Activated CD4-positive, CD25-positive, alpha-beta regulatory T cell treated with anti-CD3 and anti-CD28 coated beads, Interleukin-2, amount 50 U/mL, for 16 hours (primary cell): ENCODE measurements at places on chromosomes 6 and 20.

DNA sequence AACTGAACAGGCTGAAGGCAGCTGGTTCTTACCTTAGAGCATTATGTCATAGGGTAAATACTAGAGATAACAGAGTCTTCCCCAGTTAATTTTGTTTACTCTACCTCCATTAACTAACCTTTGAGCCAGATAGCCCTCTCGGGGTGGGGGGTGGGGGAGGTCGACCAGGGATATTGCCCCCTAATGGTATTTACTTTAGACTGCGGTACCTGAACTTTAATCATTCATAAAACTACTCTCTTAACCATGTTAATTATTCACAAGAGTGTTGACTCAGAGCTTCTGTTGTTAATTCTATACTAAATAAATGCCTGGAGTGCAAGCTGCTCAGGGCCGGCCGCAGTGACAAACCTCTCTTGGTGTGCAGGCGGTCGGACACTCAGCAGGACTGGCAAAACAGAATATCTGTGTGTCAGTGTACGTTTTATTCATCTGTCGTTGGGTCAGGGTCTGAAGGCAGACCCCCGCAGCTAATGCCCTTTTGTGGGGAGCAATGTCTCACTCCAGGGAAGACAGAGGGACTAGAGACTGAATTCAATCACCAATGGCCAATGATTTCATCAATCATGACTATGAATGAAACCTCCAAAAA is 152.4 kb upstream of the COL21A1 start:
- no peak for DNase-seq

- DNase-seq, result peak; percentile 14
These were observed 8.4 kb upstream of the NUP153 start for GRCh38 chr6:17714879-17715851.

GRCh38 chr6:48542191-48542590 is 431.2 kb upstream of the PTCHD4 start:
- DNase-seq, result no peak

GRCh38 chr6:11830105-11830504 is 51.5 kb upstream of the ADTRP start:
- no peak for DNase-seq

GRCh38 chr6:8736156-8736895 is 301.0 kb upstream of the SLC35B3 start:
- DNase-seq, result no peak

- DNase-seq, result no peak
These were observed 137.4 kb upstream of the RNF24 start for GRCh38 chr20:4152696-4153235.

DNA sequence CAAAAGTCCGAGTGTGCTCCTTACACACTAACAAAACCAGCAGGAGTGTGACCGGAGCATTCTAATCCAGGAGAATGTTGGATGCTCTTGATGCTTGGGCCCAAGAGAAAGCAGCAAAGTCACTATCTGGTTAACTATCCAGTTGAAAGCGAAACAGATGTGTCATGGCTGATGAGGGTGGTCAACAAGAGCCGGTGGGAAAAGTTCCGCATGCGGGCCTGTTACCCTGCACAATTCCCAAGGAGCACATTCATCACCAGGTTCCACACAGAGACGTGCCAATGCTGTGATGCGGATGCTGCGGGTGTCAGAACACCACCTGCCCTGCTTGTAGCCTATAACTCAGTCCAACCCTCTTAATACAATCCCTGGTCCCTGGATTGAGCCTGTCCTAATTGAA is 38.7 kb downstream of the IL20RA start:
- no peak for DNase-seq

GRCh38 chr6:93177438-93177837 is 241.9 kb downstream of the EPHA7 start:
- DNase-seq, result no peak

- no peak for DNase-seq
These were observed 13.0 kb downstream of the SLC2A4RG start for GRCh38 chr20:63752411-63753101.

DNA sequence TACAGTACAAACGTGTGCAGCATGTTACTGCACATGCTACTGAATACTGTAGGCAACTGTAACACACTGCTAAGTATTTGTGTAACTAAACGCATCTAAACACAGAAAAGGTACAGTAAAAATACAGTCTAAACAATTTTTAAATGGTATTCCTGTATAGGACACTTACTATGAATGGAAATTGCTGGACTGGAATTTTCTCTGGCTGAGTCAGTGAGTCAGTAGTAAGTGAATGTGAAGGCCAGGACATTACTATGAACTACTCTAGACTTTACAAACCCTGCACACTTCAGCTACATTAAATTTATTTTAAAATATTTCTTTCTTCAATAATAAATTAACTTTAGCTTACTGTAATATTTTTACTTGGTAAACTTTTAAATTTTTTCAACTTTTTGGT is 225.0 kb upstream of the TENT5A start:
- DNase-seq, result no peak

GRCh38 chr6:100163035-100163434 is 169.0 kb upstream of the MCHR2 start:
- no peak for DNase-seq

- DNase-seq, result no peak
These were observed 447.1 kb downstream of the PREX1 start for GRCh38 chr20:48380661-48381060.

DNA sequence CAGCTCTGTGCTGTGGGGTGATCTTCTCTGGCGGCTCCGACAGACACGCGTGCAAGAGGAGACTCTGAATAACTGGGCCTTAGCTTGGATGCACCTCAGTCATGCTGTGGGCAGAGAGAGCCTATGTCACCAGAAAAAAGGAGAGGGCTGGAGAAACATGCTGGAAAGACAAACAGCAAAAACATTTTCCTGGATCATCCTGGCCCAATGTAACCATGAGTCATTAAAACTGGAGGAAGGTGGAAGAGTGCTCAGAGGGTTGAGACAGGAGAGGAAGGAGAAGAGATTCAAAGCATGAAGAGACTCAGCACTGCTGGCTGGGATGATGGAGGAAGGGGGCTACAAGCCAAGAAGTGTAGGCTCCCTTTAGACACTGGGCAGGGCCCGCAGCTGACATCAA is 292.0 kb downstream of the CDH26 start:
- DNase-seq, result no peak

GRCh38 chr6:158500016-158500735 is 59.7 kb upstream of the TMEM181 start:
- no peak for DNase-seq

DNA sequence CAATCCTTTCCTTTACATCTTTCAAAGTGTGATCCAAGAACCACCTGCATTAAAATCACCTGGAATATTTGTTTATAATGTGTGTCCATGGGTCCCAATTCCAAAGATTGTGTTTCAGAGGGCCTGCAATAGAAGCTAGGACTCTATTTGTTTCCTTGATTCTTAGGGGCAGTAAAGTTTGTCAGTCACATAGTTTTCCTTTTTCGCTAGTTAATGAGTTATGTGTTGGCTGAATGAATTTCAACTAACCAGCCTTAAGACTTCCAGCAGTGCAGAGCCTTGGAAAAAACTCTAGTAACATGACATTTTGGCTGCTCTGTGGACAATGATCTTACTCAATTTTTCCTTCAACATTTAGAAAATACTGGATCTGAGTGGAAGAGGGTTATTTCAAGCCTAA is 11.3 kb downstream of the FAM217A start:
- DNase-seq, result no peak

DNA sequence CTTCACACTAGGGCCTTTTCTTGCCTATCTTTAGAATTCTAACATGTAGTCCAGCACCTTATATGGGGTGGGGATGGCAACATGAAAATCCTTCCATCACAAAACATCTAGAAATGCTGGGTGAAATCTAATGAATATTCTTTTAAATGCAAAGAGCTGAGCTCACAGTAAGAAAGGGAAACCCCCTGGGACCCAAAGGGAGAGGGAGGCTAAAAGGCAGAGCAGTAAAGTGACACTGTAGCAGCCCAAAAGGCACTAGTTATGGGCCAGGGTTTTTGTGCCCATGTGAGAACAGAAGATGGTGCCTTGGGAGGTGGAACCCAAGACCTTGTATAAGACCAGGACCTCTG is 66.7 kb downstream of the TRAM2 start:
- DNase-seq, result no peak

DNA sequence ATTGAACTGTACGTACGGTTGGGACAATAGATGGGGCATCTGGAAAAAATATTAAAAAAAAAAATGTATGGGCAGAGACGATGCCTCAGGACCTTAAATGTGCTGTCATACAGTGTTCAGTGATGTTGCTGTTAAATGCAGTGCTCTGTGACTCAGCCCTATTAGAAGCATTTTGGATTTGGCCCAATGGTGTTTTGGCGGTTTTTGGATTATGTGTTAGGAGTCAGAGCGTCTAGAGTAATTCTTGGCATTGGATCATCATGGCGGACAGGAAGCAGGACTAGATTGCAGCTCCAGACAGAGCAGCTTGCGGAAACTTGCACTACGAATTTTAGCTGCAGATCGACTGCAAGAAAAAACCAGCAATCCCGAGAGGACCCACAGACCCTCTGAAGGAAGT is 280.0 kb downstream of the SOX4 start:
- no peak for DNase-seq

- no peak for DNase-seq
These were observed 46.1 kb upstream of the ARFGEF2 start for GRCh38 chr20:48875233-48875913.

- DNase-seq, result no peak
These were observed 58.3 kb downstream of the HDGFL1 start for GRCh38 chr6:22627644-22628043.

- no peak for DNase-seq
These were observed 96.2 kb downstream of the GRM4 start for GRCh38 chr6:34049395-34050342.

GRCh38 chr20:39607141-39607540 is 645.0 kb downstream of the DHX35 start:
- DNase-seq, result no peak

- no peak for DNase-seq
These were observed 38.1 kb upstream of the FAM135A start for GRCh38 chr6:70375166-70375565.

GRCh38 chr20:17638835-17639407 is 43.1 kb downstream of the RRBP1 start:
- no peak for DNase-seq

- peak; percentile 31 for DNase-seq
These were observed 40.0 kb upstream of the CLDN20 start for GRCh38 chr6:155223646-155224451.

DNA sequence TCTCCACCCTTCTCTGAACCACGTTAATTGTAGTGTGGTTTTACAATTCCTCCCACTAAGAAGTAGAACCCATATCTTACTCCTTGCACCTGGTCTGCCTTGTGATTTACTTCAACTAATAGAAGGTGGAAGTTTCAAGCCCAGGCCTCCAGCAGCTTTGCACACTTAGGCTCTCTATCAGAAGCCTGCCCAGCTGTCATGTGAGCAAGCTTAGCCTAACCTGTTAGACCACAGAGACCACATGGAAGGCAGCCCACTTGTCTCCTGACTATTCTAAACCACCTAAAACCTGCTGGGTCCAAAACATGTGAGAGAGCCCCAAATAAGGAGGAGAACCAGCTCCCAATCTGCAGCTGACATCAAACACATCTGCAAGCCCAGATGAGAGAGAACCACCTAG is 127.6 kb upstream of the BTBD3 start:
- no peak for DNase-seq

- DNase-seq, result no peak
These were observed 58.6 kb downstream of the DAAM2 start for GRCh38 chr6:39850736-39851297.

DNA sequence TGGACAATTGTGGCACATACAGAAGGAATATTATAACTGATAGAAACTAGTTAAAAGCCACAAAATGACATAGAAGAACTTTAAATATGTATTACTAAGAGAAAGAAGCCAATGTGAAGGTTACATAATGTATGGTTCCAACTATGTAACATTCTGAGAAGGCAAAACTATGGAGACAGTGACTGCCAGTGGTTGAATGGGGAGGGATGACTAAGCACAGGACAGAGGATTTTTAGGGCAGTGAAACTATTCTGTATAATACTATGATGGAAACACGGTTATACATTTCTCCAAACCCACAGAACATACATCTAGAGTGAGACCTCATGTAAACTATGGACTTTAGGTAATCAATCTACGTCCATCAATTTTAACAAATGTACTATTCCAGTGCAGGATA is 22.4 kb downstream of the SYNCRIP start:
- no peak for DNase-seq

- DNase-seq, result no peak
These were observed 6.8 kb downstream of the ABCF1 start for GRCh38 chr6:30578051-30578450.

GRCh38 chr6:158471339-158471738 is 88.6 kb upstream of the TMEM181 start:
- DNase-seq, result no peak

- no peak for DNase-seq
These were observed 177.0 kb upstream of the MMS22L start for GRCh38 chr6:97459986-97460385.

DNA sequence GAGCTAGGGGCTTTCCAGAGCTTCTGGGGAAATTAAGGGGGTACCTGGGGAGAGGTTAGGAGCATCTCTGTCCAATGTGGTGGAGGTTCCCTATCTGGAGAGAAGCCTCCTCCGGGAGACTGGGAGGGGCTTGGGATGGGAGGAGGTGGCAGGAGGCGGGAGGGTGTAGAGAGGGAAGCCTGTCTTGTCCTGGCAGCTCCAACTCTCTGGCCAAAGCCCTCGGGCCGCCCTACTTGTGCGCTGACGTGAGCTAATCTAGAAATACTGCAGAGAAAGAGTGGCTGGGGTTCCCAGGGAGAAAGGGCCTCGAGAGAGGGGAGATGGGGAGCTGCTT is 1.6 kb upstream of the SLC32A1 start:
- no peak for DNase-seq

- no peak for DNase-seq
These were observed 80.6 kb upstream of the PREP start for GRCh38 chr6:105483492-105483891.

- no peak for DNase-seq
These were observed 219.0 kb downstream of the CDC5L start for GRCh38 chr6:44606504-44606903.

GRCh38 chr6:55772730-55773129 is 102.7 kb downstream of the BMP5 start:
- no peak for DNase-seq

GRCh38 chr6:130918171-130918570 is 91.0 kb downstream of the SMLR1 start:
- no peak for DNase-seq

GRCh38 chr6:87237804-87238203 is 82.4 kb downstream of the ZNF292 start:
- no peak for DNase-seq

GRCh38 chr20:40173872-40174271 is 515.2 kb downstream of the MAFB start:
- no peak for DNase-seq

DNA sequence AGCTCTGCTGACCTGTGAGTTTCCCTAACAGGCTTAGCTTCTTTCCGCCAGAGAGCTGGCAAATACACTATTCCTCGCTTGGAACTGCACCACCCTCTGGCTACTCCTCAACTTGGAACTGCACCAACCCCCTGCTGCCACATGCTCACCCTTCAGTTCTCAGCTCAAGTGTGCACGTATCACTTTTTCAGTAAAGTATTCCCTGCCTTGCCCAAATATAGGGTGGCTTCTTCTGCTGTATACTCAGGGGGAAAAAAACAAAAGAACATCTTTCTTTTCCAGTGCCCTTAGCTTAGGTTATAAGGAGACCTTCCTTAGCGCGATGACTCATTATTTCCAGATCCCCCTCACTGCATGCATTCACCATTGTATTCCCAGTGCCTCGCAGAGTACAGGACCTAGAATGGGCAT is 21.2 kb downstream of the GNAS-AS1 start:
- no peak for DNase-seq
